ENCODE measurements at places on chromosomes 2 and 18.
A peak's percentile ranks its signal among the peaks of the same experiment; 100 is the strongest.

DNA sequence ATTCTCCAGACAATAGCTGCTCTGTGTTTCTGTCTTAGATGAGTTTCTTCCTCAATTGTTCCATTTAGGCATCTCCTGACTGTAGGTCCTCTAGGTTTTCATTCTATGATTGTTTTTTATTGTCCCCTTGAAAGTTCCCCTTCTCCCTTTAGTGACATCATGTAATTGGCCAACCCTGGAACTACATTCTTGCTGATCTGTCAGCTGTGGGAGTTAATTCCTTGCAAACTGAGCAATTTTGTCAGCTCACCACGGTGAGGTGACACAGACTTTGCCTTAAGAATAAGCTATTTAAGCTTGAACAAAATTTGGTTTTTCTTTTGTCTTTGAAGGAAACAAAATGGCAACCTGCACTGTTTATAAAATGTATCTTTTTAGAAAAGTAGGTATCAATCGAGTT lies 95.9 kb downstream of the TXNL1 start:
- no peak for DNase-seq

DNA sequence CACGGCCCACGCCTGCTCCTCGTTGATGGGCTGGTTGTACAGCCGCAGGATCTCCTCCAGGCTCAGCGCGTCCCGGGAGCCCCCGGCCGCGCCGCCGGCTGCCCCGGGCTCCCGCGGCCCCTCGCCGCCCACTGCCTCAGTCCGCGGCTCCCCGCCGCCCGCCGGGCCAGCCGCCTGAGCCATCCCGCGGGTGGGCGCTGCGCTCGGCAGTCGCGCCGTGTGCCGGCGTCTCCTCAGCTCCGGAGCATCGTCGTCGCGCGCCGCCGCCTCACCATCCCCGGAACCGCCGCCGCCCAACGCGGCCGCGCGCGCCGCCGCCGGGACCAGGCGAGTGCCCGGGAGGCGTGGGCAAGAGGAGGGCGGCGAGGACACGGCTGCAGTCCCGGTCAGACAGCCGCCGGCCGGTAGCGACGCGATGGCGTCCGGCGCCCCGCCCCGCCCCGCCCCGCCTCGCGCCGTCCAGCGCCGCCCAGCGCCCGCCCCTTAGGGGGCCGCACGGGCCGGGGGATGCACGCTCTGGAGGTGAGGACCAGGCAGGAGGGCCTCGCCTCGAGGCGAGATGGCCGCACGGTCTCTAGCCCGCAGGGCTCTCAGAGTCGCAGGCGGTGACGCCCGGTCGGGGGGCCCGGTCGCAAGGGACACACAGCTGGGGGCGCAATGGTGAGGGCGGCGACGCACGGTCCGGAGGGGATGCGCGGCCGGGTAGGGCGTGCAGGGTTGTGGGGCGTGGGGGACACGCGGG lies at the start of gene SPIRE1:
TSS of gene SPIRE1 (minus strand) at position 424 of the 742 bp plus-strand sequence. CDS start at position 183, 241 bp downstream.
- DNase-seq = peak; percentile 91

DNA sequence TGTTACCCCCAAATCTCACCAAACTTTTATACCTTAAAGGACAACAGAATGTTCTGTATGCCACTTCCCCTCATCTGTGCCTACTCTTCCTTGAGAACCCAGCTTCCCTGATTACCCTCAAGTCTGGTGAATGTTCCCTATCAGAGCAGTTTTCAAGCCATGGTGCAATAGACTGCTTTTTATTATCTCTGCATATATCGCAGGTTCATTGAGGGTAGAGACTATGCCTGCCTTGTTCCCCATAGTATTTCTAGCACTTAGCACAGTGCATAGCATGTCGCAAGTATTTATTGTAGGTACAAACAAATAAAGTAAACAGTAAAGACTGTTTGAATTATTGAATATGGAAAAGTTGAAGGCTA lies 146.6 kb downstream of the HAUS1 start:
- DNase-seq = no peak

DNA sequence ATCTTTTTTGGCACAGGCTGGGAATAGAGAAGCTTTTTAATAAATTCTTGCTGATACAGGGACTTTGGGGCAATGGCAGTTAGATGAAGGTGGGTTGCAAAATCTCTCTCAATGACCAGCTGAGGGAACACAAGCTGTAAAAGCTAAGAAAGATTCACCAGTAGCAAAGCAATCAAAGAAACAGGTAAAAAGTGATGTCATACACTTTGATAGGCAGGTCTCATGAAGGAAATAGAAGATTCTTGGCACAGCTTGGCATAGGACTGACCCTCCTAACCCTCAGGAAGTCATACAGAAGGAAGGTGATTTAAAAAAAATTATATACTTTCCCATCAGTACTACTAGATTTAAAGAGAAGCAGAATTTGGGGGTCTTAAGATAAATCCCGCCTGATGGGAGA lies 263.6 kb downstream of the LPIN1 start:
- no peak for DNase-seq

- DNase-seq = no peak
Measured at GRCh38 chr2:224369028-224369632, 32.8 kb downstream of the FAM124B start.

DNA sequence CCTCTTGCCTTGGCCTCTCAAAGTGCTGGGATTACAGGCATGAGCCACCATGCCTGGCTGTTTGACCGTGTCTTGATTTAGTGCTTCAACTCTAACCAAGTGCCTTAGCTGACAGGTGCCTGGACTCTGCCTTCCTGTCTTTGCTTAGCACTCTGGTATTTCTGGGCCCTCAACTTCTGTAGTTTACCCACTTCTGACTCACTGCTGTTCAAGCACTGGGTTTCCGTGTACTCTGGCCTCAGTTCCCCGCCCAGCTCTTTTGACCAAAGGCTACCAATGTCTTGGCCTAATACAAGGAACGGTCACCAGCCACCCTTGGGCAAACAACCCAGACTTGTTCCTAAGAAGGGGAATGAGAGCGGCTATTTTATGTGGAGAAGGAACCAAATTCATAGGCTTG lies 35.7 kb upstream of the CABLES1 start:
- DNase-seq = no peak

DNA sequence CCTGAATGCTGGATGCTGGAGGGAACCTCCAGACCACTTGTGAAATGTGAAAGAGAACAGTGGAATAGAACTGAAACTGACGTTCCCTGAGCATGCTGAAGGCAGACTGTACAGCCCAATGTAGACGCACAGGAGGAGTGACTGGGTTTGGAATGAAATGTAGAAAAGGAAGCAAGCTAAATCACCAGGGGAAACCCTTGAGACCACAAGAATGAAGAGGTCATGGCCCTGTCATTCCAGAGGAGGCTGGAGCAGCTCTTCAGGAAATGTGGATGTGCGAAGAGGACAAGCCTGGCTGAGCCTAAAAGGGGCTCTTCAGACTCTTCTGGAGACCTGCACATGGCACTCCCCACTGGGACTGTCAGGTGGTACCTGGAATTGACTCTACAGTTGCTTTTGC lies 118.5 kb upstream of the ALPP start:
- no peak for DNase-seq

GRCh38 chr2:184339966-184340365 lies 258.4 kb upstream of the ZNF804A start:
- DNase-seq = no peak

- no peak for DNase-seq
Measured at GRCh38 chr2:14717131-14717530, 84.6 kb downstream of the LRATD1 start.

- DNase-seq = no peak
Measured at GRCh38 chr18:68417826-68418225, 297.1 kb downstream of the TMX3 start.

- DNase-seq = peak; percentile 23
Measured at GRCh38 chr2:30784682-30785081, 22.6 kb downstream of the CAPN13 start.

DNA sequence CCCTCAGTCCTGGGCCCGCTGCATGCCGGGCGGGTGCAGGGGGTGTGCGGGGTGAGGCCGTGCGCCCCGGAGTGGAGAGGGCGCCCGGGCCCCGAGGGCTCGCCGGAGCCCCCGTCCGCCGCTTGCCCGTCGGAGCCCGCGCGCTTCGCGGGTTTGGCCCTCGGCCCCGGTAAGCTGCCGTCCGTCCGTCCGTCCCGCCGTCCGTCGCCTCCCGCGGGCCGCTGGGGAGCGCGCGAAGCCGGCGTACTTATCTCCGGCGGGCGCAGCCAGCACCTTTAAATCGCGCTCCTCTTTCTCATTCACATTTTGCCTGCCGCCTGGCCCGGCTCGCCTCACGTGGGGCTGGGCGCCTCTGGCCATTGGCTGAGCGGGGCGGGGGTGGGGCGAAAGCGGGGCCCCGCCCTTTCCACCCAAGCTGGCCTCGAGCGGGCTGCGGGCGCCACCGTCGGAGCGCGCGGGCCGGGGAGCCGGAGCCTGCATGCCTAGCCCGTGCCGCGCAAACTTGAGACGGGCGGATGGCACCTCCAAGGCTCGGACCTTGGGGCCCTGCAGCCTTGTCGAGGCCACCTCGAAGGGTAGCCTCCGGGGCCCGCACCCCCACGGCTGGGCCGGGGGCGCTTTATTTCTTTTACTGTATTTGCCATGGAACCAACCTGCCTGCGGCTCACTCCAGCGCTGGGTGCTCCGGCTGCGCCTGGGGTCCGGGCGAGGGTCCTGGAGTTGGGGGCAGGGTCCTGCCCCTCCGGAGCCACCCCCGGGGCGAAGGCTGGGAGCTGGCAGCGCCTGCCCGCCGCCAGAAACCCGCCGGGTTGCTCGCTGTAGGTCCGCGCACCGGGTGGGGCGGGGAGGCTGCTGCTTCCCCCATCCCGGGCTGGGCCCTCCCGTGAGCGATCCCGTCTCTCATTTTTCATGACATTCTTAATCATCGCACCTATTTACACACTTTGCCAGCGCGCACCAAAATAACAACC lies at the start of gene GBX2:
TSS of gene GBX2 (minus strand) at position 277 of the 971 bp plus-strand sequence. CDS start 415 bp downstream, outside the sequence.
- DNase-seq = no peak

GRCh38 chr2:108454440-108454839 lies 5.4 kb downstream of the GCC2 start:
- DNase-seq = no peak

- DNase-seq = peak; percentile 19
Measured at GRCh38 chr2:26668856-26669750, 23.4 kb upstream of the KCNK3 start.

GRCh38 chr2:70143314-70144150 lies 47.3 kb downstream of the C2orf42 start:
- DNase-seq = peak; percentile 83

DNA sequence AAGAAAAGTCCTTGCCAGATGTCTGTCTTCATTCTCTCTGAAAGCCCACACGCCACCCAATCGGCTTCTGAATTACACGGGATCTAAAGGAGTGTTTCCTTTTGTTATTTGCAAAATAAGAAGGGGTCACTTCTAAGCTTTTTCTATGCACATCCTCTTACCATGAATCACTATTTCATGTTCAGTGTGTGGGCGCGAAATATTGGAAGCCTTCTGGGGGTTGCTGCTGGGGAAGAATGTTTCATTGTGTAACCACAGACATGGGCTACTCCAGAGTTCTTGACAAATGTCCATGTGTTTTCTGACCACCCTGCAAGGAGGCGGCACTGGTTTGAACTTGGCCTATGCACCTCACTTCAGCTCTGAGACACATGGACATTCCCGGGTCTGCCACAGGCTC lies 133.6 kb upstream of the APCDD1 start:
- no peak for DNase-seq

DNA sequence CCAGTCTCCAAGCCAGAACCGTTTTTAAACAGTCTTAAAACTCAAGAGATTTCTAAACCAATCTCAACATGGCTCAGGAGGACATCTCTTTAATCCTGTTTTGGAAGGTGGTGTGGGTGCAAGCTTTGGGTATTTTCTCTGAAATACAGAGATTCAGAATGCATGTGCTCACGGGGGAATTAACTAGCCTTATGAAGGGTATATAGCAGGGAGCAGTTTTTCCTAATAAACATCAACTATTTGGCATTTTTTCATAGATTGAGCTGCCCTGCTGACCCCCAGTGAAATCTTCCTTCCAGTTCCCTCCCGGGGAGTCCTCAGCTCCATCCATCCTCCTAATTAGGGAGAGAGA lies 122.6 kb downstream of the SMAD7 start:
- DNase-seq = no peak

GRCh38 chr2:27967076-27967475 lies 76.5 kb downstream of the BABAM2 start:
- DNase-seq = no peak

DNA sequence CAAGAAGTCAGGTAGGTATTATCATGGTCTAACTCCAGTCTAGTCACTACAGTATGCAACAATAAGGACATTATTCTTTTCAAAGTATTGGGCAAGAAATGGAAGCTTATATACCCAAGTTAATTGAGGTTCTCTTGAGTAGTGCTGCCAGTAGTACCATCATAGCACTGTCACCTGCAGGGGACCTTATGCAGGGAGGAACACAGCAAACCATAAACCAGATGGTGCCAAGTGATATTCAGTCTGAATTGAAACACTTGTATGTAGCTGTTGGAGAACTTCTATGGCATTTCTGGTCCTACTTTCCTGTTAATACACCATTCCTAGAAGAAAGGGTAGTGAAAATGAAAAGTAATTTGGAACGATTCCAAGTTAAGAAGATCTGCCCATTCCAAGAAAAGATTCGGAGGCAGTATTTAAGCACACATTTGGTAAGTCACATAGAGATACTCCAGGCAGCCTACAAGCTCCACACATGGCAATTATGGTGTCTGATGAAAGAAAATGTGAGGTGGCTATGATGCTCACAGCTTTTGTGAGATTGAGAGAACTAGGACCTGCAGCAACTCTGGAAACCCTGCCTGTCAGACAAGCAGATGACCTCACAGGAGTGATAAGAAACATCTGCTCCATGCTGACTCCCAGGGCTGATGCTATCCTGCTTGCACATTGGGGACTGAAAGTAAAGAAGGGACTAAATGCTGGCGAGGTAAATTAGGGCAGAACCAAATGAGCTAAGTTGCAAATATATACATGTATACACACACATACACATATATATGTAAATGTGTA lies 174.7 kb downstream of the MC4R start:
- DNase-seq = no peak

GRCh38 chr2:24225499-24226242 lies 50.8 kb downstream of the FAM228A start:
- no peak for DNase-seq

DNA sequence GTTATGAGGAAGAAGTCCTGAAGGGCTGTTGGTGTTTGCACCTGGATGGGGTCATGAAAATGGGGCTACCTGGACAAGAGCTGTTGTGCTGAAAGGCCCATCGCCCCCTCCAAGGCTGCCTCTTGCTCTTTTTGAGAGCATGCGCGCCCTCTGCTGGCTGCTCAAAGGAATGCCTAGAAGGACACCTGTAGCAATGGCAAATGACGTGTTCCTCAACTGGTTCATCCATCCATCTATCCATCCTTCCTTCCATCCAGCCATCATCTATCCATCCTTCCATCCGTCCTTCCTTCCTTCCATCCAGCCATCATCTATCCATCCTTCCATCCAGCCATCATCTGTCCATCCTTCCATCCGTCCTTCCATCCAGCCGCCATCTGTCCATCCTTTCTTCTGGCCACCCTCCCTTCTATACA lies 17.2 kb upstream of the RPL31 start:
- peak; percentile 94 for DNase-seq

- no peak for DNase-seq
Measured at GRCh38 chr2:39620067-39620466, 45.6 kb upstream of the TMEM178A start.

Measured in posterior vena cava (tissue), 2 donors.